ENCODE measurements at places on chromosomes 6 and 20. TPM values are rescaled to one million over a fixed set of nuclear protein-coding genes. Genes with fewer than 3 reads are reported as not detected.

Gene ATP9A
- 2.3 TPM for total RNA-seq

Gene TTBK1
- 1.1 TPM for total RNA-seq

- no peak for DNase-seq
- H3K4me1 ChIP-seq: peaks cover 47% of the 10 kb centered on the region
- peaks cover 25% of the 10 kb centered on the region for H3K36me3 ChIP-seq
- H3K4me3 ChIP-seq: peak overlapping the region; percentile 78
- H3K27ac ChIP-seq: peak overlapping the region; percentile 89
- H3K27me3 ChIP-seq: no peaks in the 10 kb centered on the region
These were observed 544 bp upstream of the HLA-C start for GRCh38 chr6:31272436-31272835.

- DNase-seq: no peak
- no peak overlapping the region for H3K4me3 ChIP-seq
- H3K36me3 ChIP-seq: no peaks in the 10 kb centered on the region
These were observed 33.7 kb upstream of the ZNF133 start for GRCh38 chr20:18254615-18255014.

Gene C20orf144
- 0.24 TPM for total RNA-seq

GRCh38 chr6:143595251-143596036 is 82.3 kb upstream of the PHACTR2 start:
- no peak for DNase-seq
- H3K36me3 ChIP-seq: no peaks in the 10 kb centered on the region

- no peaks in the 10 kb centered on the region for H3K27me3 ChIP-seq
- no peak for DNase-seq
- H3K36me3 ChIP-seq: no peaks in the 10 kb centered on the region
- no peak overlapping the region for H3K4me3 ChIP-seq
- H3K27ac ChIP-seq: no peak overlapping the region
These were observed 32.9 kb downstream of the FRK start for GRCh38 chr6:116027801-116028200.

Gene TSBP1
- total RNA-seq: not detected

Gene KHDC1L
- total RNA-seq: not detected
